ENCODE measurements at places on chromosomes 6 and 20. TPM values are rescaled to one million over a fixed set of nuclear protein-coding genes. Genes with fewer than 3 reads are reported as not detected.

The TCP11 gene
- polyA plus RNA-seq = 0.34 TPM

The AVP gene
- polyA plus RNA-seq = not detected

The HAO1 gene
- not detected for polyA plus RNA-seq

The TGM3 gene
- 0.61 TPM for polyA plus RNA-seq
